ENCODE measurements at places on chromosomes 2 and 18. TPM values are rescaled to one million over a fixed set of nuclear protein-coding genes. Genes with fewer than 3 reads are reported as not detected.

DNA sequence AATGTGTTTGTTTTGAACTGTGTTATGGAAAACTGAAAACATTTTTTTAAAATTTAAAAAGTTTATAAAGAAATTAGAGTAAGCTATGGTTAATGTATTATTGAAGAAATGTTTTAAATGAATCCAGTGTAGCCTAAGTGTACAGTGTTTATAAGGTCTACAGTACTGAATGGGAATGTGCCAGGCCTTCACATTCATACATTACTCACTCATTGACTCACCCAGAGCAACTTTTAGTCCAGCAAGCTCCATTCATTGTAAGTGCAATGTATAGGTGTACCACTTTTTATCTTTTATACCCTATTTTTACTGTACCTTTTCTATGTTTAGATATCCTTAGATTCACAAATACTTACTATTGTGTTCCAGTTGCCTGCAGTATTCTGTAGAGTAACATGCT, 215.1 kb upstream of the THUMPD2 start:
- peak; percentile 34 for DNase-seq

GRCh38 chr2:25314514-25315315, 27.0 kb downstream of the DNMT3A start:
- DNase-seq = no peak

DNA sequence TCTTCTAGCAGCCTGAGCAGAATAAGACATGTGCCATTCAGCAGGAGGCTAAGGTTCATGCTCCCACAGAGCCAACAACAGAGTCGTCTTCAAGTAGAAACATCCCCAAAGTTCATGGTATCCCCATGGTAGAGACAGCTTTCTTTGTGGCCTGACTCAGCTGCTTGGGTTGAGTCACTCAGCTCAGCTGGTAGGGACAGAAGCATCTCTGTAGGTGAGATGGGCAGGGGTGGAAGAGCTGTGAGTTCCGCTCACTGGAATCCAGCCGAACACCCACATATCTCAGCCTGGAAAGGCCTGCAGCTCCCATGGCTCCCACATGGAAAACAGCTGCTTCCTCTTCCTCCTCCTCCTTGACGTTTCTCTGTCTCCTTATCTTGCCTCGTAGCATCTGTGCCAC, 792.7 kb downstream of the RNF144A start:
- DNase-seq = no peak

The CASP10 gene
- total RNA-seq = 5.2 TPM

- peak; percentile 41 for DNase-seq
Measured at GRCh38 chr2:201882353-201883090, 76.2 kb downstream of the CDK15 start.

GRCh38 chr2:178422097-178422496, 28.9 kb downstream of the PRKRA start:
- DNase-seq = no peak

GRCh38 chr18:8806100-8806797, 100.9 kb downstream of the MTCL1 start:
- no peak for DNase-seq

DNA sequence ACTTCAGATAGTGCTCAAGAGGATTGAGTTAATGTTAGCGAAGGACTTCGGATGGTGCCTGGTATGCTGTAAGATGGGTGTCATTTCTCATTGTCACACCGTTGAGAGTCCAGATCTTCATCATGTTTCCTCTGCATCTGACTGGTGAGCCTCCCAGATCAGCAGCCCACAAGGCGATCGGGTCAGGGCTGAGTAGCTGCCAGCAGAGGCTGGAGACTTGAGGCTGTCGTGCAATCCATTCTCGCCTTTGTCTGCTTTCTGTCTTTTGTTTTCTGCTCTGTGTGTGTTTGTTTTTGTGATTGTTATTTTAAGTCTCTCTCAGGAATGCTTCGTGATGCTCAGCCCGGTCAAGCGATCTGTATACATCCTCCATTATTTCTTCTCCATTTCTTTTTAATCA, 95.8 kb downstream of the TGOLN2 start:
- DNase-seq = no peak

Data from fibroblast of villous mesenchyme (primary cell).